ENCODE measurements at places on chromosomes 16 and 17.
A peak's percentile ranks its signal among the peaks of the same experiment; 100 is the strongest.

DNA sequence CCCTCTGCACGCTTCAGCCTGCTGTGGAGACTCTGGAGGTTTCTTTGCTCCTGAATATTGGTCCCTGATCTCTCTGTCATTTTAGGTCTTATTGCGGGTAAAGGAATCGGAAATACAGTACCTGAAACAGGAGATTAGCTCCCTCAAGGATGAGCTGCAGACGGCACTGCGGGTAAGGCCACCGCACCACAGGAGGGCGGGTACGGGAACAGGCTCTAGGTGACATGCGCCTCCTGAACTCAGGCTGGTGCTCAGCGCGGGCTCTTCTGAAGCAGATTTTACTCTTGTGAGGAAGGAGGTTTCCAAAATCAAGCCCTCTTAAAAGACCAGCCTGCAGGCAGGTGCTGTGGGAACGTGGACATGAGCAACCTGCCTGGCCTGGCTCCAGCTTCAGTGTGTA lies 29.8 kb downstream of the PLD6 start:
- no peak for DNase-seq

- no peak for DNase-seq
Measured at GRCh38 chr16:56753410-56753809, 23.5 kb downstream of the NUP93 start.

DNA sequence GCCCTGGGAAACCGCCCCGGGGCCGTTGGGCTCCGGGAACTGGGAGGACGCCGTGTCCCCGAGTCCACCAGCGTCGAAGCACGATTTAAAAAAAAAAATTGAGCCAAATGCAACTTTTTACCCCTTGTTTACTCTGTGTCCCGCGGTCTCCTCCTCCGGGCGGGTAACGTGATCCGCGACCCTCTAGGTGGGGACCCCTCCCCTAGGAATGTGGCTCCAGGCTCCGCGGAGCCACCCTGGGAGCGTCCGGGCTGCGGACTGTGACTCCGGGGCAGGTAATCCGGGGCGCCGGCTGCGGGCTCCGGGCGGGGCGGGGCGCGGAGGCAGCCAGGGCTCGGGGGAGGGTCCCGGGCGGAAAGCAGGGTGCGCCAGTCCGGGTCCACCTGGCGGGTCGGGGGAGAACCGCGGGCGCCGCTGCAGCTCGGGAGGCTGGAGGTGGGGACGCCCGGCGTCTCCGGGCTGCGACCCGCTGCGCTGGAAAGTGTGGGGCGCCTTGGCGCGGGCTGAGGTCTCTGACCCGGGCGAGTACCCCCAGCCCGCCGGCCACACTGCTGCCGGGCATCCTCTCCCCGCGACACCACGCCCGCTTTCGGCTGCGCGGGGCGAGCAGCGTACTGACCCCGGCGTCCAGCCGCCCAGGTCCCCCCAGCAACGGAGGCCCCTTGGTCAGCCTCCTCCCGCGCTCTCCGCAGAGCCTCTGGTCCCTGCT lies 852 bp upstream of the HELZ start:
- DNase-seq = peak; percentile 65

GRCh38 chr16:89633064-89633631 lies 19.7 kb downstream of the DPEP1 start:
- peak; percentile 47 for DNase-seq

- peak; percentile 66 for DNase-seq
Measured at GRCh38 chr17:30251931-30252330, 16.4 kb upstream of the SLC6A4 start.

DNA sequence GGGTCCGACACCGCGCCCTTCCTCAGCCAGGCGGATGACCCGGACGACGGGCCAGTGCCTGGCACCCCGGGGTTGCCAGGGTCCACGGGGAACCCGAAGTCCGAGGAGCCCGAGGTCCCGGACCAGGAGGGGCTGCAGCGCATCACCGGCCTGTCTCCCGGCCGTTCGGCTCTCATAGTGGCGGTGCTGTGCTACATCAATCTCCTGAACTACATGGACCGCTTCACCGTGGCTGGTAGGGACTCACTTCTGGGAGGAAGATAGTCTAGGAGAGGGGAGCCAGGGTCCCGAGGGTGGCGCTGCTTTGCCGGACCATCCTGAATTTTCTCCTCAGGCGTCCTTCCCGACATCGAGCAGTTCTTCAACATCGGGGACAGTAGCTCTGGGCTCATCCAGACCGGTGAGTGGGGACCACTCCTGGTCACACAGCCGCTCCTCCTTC lies 601 bp downstream of the SPNS1 start:
- no peak for DNase-seq

- no peak for DNase-seq
Measured at GRCh38 chr17:2202996-2203575, 100.5 kb downstream of the SMG6 start.

DNA sequence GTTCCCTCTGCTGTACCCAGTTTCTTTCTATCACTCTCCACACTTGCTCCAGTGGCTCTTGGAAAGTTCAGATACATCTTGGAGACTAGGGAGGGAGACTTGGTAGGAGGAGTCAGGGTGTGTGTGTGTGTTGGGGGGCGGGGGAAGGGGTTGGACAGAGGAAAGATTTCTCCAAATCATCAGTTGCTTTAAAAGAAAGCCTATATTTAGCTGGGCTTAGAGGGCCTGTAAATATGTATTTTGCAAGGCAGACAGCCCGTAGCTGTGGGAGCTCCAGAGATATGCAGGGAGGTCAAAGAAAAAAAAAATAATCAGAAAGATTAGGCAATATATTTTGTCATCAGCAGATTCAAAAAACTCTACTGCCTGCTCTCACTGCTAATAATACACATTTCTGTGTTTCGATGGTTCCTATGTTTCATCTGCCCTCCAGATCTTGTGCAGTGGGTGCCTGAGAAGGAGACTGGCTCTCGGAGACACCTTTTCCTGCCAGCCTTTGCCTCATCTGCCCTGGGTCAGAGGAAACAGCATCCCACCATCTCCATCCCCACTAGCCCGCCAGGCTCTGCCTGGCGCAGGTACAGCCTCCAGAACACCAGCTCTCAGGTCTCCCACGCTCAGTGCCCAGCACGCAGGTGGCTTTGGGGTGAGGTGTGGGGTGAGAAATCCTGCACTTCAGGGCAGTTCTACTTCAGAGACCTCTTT lies 4.8 kb upstream of the PPP1R9B start:
- DNase-seq = no peak

DNA sequence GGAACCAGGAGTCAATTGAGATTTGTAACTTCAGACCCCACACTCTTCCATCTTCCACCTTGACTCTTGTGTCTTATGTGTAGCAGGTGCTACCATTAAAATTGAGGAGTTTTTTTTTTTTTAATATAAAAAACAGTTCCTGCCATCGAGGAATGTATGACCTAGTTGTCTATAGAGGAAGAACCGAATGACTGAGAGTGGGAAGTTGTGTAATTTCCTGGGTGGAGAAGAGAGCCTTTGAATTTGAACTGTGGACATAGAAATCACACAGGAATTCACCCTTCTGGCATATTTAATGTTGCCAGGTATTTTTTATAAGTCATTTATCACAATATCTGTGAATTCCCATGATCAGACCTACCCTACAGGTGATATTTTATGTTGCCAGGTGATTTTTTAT lies 22.0 kb downstream of the SP2 start:
- no peak for DNase-seq

DNA sequence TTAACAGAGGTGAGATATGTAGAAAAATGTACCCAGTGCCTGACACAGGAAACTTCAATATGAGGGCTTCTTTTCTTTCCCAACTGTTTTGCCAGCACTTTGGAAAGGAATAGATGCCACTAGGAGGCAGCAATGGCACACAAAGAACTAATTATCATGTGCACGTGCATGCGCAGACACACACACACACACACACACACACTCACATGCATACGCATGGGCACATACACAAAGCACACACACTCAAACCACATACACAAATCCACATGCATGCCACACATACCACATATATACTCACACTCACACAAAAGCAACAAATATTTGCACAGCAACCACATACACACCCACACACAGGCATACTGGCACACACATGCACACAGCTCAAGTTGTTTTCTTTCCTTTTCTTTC lies 8.8 kb upstream of the CEP112 start:
- peak; percentile 91 for DNase-seq

DNA sequence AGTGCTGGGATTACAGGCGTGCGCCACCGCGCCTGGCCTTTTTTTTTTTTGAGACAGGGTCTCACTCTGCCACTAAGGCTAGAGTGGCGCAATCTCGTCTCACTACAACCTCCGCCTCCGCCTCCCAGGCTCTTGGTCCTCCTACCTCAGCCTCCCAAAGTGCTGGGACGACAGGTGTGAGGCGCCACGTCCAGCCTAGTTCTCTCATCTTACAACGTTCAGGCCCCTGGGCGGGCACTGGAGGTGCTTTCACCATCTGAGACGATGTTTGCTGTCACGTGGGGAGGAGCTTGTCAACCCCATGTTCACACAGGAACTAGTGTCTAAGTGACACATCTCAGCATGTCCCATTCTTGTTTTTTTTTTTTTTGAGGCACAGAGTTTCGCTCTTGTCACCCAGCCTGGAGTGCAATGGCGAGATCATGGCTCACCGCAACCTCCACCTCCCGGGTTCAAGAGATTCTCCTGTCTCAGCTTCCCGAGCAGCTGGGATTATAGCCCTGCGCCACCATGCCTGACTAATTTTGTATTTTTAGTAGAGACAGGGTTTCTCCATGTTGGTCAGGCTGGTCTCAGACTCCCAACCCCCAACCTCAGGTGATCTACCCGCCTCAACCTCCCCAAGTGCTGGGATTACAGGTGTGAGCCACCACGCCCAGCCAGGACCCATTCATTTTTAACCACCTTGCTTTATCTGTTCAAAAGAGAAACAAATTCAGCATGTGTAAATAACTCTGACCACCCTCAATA lies 5.2 kb upstream of the FANCA start:
- DNase-seq = no peak

DNA sequence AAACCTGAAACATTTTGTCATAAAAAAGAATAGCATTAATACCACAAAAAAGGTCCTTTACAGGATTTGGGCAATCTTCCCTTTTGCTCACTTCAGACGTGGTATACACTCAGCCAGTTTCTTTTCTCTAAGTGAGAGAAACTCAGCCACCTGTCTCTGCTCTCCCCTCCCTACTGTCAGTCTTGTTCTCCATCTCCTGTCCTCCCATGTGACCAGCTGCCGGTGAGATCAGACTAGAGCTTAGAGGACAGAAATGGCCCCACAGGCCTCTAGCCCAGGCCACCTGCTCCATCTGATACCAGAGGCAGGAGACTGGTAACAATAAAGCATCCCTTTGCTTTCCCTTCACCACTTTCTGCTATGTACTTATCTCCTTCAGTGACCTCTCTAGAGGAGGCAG lies 34.9 kb downstream of the CMC2 start:
- DNase-seq = no peak

DNA sequence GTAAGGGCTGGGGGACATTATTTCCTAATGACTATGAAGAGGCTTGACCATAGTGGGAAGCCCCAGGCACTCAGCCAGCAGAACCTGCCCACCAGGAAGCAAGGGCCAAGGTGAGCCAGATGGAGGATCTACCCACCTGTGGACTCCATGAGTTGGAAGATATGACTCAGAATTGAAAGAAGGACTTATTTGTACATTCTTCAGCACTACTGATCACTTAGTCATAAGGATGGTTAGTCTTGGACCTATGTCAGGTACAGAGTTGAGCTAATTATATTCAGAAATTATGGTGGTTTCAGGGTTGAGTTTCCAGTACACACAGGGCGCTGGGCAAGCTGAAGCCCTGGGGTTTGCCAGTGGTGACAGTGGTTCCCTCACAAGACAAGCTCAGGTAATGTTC lies 24.0 kb upstream of the GRIN2A start:
- DNase-seq = no peak

DNA sequence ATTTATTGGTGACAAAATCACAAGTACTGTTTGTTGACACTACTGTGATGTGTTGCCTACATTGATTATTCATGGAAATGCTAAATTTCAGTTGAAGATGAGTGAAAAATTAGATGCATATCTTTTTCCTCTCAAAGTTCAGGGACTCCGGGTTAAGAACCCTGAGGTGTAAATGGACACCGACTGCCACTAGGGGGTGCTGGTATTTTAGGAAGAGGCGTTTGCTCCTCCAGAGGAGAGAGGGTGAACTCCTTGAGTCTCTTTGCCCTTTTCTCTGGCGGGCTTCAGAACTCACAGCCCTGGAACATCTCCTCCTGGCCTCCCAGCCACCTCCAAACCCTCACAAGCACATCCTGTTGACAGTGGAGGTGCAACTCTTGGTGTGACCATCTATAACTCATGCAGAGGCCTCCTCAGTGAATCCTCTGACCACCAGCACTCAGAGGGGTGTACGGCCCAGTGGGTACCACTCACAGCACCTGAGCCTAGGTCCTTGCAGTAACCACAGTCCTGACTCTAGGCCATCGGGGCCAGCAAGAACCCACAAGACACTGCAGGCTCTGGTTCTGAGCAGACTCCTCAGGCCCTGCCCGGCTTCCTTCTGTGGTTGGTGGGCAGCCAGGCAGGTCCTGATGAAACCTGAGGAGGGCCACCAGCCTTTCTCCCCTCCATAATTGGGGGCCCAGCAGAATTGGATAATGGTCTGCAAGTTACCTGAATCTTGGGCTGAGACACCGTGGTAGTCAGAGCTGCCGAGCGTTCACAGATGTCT lies 26.2 kb upstream of the PIK3R5 start:
- peak; percentile 27 for DNase-seq

- DNase-seq = no peak
Measured at GRCh38 chr17:3903051-3903825, 10.4 kb upstream of the CAMKK1 start.

DNA sequence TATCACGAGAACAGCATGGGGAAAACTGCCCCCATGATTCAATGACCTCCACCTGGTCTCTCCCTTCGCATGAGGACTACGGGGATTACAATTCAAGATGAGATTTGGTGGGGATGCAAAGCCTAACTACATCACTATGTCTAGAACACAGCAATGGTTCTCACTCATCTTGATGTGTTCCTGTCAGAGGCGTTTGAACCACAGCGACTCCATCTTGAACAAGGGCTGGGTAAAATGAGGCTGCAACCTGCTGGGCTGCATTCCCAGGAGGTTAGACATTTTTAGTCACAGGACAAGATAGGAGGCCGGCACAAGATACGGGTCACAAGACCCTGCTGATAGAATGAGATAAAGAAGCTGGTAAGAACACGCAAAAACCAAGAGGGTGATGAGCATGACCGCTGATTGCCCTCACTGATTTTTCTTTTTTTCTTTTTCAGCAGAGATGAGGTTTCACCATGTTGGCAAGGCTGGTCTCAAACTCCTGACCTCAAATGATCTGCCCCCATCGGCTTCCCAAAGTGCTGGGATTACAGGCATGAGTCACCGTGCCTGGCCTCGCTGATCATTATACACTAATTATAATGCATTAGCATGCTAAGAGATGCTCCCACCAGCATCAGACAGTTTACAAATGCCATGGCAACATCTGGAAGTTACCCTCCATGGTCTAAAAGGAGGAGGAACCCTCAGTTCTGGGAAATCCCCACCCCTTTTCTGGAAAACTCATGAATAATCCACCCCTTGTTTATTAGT lies 3.0 kb upstream of the PPY start:
- peak; percentile 33 for DNase-seq

DNA sequence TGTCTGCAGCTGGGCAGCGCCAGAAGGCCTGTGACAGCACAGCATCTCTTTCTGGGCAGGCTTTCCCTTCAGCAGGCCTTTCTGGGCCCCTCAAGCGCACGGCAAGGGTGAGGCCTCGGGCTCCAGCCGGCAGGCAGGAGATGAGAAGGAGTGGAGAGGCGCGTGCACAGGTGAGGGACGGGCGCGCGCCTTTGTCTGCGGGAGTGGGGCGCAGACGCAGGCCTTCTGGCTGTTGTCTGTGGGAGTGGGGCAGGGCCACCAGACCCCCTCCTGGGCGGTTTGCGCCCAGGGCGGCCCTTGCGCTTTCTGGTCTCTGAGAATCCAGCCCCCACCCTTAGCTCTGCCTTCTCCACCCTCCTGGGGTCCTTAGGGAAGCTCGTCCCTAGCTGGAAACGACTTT lies 6.5 kb downstream of the ZNF205 start:
- no peak for DNase-seq

- DNase-seq = no peak
Measured at GRCh38 chr17:7416323-7416722, 3.8 kb upstream of the SPEM1 start.

All from NCI-H69 (cell line).